Tibial nerve (tissue), 4 donors: ENCODE measurements at places on chromosomes 13 and 19. TPM values are rescaled to one million over a fixed set of nuclear protein-coding genes. Genes with fewer than 3 reads are reported as not detected.

JAK3 gene
- 11.1 TPM for total RNA-seq

TTC9B gene
- not detected for total RNA-seq

KLK12 gene
- not detected for total RNA-seq

GJB6 gene
- not detected for total RNA-seq

FFAR1 gene
- not detected for total RNA-seq

SCEL gene
- total RNA-seq: not detected

ZNF567 gene
- 12.7 TPM for total RNA-seq

PINLYP gene
- 22.5 TPM for total RNA-seq

HSD17B14 gene
- total RNA-seq: 26.2 TPM

DNA sequence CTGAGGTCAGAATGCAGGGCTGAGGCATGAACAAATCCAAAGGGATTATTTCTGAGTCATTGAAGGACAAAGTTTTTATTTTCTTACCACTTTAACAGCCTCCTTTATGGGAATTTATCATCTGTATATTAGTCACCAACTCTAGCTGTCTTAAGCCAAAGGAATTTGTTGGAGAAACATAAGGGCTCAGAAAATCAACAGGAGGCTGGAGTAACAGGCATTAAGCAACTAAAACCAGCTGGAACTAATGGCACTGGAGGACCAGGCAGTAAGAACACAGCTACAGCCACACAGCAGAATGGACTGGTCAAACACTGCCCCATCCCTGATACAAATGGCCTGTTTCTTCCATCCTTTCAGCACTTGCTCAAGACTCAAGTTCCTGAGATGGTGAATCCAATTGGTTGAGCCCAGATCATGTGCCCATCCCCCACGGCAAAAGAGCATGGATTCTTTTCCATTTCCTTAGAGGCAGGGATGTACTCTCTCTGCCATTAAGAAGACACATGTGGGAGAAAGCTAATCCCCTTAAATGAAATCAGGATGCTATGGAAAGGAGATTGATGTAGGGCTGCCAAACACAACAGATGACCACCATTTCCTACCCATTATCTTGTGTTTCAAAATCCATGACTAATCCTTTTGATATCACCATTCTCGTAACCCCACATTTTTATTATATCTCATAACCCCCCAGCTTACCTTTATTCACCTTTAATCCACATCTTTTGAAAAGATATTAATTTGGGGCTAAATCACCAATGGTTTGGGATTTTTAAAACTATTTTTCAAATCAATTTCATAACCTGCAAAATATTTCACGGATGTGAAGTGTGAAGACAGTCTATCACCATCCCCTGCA, 157.0 kb upstream of the FNDC3A start:
- DNase-seq: no peak

DNA sequence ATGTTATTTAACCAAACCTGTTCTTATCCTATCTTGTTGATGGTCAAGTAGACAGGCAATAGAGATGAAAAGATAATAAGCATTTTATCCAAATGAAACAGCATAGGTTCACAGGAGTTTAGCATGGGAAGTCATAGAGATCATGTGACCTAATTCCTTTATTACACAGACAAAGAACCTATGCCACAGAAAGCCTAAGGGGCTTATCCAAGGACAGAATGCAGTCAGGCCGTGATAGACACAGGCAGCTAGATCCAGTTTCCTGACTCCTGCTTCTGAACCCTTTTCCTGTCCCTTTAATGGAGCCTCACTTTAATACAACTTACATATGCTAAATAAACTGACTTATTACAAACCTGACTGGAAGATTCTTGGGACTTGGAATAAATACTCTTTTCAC, 532.1 kb downstream of the IRS2 start:
- no peak for DNase-seq

DNA sequence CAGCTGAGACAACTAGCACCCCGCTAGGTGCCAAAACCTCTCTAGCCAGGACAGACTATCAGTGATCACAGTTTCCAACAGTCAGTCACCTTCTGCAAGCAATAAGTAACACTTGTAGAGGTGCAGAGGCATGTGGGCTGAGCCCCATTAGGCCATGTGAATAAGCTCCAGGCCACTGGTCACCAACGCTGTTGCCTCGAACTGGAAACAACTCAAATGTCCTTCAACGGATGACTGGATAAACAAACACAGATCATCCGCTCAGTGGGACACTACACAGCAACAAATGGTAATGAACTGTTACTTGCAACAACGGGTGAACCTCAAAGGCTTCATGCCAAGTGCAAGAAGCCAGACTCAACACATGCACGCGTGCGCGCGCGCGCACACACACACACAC, 27.5 kb upstream of the TMEM160 start:
- no peak for DNase-seq

DNA sequence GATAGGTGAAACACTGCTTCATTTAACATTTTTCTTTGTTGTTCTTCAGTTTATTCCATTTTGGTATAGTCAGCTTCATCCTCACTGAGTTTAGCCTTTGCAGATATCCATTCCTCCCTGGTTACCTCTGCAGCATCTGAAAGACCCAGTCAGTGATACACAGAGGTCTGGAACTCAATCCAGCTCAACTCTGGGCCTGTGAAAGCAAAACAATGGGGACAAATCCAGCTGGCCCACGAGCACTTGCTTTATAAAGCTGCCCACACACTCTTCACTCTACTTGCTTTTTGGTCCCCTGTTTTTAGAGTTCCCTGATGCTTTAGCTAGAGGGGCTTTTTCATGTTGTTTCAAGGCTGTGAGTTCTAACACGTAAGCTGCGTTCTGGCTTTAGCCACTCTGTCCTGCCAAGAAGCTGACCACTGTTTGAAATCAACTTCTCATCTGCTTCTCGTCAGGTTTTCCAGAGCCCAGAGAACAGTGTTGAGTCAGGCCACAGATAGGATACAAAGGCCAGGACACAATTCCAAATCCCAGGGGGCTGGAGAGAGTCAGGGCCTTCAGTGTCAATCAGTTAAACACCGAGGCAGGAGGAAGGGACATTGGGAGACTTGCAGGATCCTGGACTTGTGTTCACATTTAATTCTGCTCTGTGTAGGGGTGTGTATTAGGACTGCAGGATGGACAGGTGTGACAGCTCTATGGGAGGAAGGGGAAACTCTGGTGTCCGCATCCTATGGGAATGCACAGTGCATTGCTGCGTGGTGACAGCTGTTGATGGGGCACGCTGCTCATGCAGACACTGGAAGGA, 83.5 kb upstream of the RNF113B start:
- no peak for DNase-seq

DNA sequence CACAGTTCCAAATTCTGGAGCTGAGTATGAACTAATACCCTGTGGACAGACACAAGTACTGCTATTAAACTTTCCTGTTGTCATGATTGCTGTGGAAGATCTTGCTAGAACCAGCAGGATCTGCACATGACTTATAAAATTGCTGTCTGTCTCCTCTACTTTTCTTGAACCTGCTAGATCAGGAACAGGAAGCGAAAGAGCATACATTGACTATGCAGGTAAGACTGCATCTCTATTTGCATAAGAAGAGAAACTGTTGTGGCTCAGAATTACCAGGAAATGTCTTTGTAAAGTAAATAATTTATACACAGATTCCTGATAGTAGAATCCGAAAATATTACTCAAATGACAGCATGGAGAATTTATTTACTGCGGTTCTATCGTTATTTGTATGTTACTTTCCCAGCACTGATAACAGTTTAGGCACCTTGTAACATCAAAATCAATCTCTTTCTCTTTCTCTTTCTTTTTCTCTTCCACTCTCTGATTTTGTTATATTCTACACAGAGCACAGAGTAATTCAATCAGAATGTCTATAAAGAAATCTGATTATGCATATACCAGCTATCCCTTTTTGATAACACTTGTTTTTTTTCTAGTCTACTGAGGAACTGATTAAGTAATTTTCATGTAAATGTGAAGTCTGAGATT, 226.5 kb downstream of the MYO16 start:
- DNase-seq: no peak

DNA sequence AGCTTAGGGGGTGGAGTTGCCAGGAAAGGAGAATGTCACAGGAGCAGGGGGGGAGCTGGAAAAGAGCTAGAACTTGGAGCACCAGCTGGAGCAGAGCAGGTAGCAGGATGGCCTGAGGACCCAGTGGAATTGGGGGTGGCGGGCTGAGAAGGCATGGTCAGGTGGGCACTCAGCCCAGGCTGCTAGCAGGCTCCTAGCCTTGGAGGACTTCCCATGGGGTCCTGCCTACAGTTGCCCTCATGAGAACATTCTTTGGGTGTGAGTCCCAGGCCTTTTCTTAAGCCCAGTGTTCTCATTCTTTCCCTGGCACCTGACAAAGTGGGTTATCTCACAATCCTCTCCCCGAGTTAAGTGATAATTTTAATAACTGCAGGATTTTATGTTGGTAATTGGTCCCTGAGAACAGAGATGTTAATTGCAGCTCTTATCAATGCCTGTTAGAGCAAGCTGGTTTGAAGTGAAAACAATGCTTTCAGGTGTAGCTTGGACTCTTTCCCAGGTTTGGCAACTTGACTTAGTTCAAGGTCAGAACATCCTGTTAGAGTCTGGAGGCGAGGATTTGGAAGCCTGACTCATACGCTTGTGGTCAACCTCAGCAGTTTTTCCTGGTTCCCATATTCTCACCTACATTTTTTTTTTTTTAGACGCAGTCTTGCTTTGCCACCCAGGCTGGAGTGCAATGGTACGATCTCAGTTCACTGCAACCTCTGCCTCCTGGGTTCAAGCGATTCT, 18.1 kb upstream of the OLFM4 start:
- DNase-seq: peak; percentile 27

DNA sequence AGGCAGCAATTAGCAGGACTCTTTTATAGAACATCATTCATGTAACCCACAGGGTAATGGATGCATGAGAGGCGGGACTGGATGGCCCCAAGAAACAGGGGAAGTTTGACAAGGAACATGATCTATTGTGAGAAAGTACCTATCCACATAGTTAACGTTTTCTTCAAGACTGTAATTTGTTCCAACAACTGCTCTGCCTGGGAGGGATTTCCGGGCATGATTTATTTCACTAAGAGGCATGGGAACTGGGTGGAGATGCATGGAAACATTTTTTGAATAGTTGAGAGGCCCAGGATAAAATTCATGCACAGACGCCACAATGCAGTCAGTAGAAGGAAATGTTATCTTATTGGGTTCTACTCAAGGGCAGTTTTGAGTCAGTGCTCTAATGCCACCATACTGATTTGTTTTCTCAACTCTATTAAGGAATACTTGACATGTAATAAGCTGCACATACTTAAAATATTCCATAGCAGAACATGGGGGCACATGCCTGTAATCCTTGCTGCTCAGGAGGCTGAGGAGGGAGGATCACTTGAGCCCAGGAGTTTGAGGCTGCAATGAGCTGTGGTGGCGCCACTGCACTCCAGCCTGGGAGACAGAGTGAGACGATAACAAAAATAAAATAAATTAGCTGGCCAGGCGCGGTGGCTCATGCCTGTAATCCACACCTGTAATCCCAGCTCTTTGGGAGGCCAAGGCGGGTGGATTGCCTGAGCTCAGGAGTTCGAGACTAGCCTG, 9.9 kb upstream of the ATG4D start:
- DNase-seq: no peak

GRCh38 chr19:48962029-48962848, 2.9 kb upstream of the FTL start:
- DNase-seq: no peak

GRCh38 chr13:25762795-25763377, 288.9 kb downstream of the SHISA2 start:
- DNase-seq: no peak

DNA sequence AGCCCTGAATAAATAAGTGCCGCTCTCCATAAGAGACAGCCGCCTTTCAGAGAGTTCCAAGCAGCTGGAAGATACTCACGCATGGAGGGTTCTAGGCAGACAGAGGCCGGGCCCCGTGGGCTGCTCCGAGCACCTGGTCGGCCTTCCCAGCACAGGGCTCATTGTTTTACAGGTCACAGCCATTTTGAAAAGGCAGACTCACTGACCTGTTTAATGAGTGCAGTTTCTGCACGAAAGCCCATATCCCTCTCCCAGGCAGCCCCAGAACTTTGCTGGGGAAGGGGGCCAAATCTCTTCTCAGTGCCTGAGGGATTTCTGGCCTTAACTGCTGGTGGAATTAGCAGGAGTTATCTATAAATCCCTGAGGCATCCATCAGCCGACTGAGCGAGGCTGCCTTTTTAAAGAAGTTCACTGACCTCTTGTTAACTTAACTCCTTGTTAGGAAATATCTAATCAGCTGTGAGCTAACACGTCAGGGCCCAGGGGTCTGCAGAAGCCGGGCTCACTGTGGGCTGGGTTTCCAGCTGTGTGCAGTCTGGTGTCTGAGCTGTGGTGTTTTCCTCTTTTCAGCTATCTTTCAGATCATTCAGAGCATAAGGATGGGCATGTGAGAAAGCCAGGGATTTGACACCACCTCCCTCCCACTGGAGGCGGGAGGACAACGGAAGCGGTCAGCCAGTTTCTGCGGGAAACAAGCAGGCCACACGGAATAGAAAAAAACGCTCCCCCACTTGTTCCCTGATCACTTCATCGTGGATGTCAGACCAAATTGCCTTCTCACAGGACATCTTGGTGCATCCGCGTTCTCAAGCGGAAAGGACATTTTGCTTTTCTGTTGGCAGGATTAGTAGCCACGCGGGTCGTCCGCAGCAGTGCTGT, 23.3 kb downstream of the SERP2 start:
- no peak for DNase-seq

GRCh38 chr19:47411101-47411500, 8.2 kb downstream of the MEIS3 start:
- DNase-seq: no peak

GRCh38 chr19:4391701-4392483, 8.5 kb downstream of the SH3GL1 start:
- no peak for DNase-seq

- DNase-seq: peak; percentile 59
Measured at GRCh38 chr13:26062853-26063444, 11.1 kb upstream of the SHISA2 start.

DNA sequence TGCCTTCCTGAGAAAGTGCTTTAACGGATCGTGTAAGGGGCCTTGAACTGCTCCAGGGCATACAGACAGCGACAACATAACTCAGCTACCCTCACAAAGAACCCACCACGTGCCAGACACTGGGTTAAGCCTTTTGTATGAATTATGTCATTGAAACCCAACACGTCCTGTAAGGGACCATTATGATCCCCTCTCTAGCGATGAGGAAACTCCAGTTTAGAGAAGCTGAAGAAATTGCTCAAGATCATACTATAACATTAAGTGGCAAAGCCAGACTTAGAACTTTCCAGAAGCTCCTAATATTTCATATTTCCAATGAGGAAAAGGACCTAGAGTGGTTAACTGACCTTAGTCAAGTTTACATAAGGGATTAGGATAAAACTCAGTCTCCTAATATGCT, 57.0 kb upstream of the RAP2A start:
- DNase-seq: no peak

DNA sequence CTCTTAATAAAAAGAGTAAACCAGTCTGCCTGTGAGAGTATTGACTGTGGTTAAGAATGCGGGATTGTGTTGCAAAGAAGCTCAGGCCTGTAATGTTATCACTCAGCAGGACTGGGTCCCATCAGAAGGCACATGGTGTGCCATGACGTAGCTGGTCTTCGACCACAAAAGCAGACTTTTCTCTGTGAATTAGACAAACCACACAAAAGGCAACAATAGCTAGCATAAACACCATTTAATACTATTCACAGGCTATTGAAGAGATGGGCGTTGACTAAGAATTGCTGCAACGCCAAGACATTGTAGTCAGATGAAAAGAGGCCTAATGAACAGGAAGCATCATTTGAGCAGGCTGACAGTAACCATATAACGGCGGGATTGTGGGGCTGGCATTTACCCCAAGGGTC, 235.6 kb upstream of the SOX21 start:
- DNase-seq: no peak

GRCh38 chr19:52190487-52191293, 838 bp downstream of the PPP2R1A start:
- DNase-seq: no peak
